Renal cortical epithelial cell (primary cell): ENCODE measurements at places on chromosomes 11 and 22.
A peak's percentile ranks its signal among the peaks of the same experiment; 100 is the strongest.

GRCh38 chr11:48044577-48044976 lies 64.2 kb downstream of the PTPRJ start:
- no peak for DNase-seq

DNA sequence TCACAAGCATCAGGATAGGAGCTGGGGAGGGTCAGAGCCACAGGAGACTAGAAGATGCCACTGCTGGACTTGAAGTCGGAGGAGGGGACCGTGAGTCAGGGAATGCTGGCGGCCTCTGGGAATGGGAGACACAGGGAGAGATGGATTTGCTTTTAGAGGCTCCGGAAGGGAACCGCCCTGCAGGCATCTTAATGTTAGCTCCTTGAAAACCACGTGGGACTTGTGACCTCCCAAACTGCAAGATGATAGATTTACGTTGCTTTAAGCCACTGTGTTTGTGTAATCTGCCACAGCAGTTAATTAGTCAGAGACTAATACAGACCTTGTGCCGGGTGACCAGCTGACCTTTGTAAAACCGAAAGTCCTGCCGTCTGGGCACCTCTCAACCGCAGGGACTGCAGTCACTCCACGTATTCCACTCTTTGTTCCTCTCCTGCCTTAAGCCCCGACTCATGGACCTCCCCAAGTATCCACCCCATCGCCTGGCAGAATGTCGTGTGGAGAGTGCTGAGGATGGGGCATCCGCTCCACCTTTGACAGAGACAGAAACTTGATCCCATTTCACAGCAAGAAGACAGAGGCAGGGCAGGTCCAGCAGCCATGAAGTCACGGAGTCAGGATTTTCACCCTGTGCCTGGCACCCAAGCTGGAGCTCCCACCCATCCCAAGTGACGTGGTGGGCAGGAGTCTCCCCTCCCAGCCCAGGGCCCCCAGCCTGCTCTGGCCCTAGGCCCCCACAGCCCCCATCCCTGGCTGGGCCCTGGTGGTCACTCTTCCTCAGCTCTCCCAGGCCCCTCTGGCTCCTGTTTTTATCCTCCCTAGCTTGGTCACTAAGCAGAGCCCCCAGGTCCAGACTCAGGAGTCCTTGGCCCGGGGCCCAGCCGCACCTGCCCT lies 19.4 kb upstream of the CTSD start:
- DNase-seq = peak; percentile 76

DNA sequence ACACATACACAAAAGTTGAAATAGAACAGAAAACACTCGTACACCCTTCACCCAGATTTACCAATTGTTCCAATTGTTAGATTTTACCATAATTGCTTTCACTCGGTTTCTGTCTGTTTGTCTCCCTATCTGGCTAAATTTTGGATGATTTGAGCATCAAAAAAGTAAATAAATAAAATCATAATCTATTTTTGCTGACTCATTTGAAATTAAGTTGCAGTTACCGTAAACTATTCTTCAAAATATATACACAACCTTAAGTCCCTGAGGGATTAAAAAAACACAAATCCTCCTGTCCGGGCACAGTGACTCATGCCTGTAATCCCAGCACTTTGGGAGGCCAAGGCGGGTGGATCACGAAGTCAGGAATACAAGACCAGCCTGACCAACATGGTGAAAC lies 81.3 kb upstream of the SYT9 start:
- DNase-seq = no peak

DNA sequence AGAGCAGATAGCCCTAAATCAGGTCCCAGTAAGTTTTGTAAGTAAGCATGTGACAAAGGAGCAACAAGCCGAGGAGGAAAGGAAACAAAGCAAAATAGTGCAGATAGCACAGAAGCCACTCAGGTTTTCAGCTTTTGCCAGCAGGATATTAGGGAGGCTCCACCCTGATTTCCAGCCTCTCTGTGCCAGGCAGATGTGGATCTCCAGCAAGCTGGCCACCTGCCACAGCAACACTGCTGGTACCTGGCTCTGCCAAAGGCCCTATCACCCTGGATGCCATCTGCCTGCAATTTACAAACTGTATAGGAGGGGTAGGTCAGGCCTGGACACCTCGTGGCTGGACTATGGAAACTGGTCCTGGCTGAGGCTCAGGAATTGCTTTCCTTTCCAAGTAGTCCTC lies 12.2 kb upstream of the NNMT start:
- DNase-seq = no peak

GRCh38 chr11:70525466-70525865 lies 127.1 kb downstream of the CTTN start:
- DNase-seq = no peak

DNA sequence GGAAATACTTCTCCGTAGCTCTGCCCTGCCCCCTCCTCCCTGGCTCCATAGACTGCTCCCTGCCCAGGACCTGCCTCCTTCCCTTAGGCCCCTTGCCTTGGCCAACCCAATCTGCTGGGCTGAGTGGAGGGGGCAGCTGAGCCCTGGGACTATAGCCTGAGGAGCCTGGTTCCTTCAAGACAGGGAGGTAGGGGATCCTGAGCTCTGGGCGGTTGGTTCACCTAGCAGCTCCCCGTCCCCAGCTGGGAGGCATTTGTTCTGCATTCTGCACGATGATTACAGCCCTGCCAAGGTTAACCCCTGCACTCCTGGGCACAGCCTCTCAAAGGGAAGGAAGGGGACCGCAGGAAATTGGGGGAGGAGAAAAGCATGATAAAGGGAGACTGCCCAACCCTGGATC lies 3.6 kb upstream of the CDC42EP1 start:
- no peak for DNase-seq

GRCh38 chr11:121321614-121322243 lies 29.2 kb downstream of the SC5D start:
- DNase-seq = peak; percentile 28

DNA sequence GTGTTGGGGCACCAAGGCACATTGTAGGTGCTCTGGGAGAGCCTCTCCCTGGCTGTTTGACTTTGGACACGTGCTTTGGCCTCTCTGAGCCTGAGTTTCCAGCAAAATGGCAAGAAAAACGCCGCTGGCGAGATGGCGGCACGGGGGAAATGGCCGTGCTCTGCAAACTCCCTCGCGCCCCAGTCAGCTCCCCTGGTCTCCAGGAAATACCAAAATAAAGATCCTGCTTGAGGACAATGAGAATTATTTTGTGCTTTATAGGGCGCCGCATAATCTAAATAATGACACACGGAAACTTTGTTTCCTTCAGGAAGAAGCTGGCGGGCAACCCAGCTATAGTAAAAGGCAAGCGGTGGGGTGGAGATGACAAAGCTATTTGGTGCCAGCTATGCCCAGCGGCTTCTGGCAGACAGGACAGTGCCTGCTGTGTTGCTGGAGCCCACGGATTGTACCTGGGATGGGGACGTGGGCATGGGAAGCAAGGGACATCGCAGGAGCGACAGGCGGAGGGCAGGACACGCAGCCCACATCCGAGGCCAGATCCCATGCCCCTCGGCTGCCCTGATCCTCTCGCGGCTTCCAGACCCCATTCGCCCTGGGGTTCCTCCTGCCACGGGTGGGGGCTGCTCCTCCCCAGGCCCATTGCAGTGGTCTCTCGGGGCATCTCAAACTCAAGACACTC lies 26.3 kb upstream of the RFPL3 start:
- no peak for DNase-seq

DNA sequence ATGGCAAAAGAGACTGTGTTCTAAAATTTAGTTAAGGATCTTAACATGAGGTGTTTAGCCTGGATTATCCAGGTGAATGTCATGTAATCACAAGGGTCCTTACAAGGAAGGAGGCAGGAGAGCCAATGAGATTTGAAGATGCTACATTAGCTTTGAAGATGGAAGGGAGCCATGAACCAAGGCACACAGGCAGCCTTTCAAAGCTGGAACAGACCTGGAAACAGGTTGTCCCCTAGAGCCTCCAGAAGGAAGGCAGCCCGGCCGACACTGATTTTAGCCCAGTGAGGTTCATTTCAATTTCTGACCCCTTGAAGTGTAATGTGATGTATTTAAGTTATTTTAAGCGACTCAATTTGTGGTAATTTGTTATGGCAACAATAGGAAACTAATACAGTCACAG lies 195.3 kb upstream of the MTMR2 start:
- no peak for DNase-seq

DNA sequence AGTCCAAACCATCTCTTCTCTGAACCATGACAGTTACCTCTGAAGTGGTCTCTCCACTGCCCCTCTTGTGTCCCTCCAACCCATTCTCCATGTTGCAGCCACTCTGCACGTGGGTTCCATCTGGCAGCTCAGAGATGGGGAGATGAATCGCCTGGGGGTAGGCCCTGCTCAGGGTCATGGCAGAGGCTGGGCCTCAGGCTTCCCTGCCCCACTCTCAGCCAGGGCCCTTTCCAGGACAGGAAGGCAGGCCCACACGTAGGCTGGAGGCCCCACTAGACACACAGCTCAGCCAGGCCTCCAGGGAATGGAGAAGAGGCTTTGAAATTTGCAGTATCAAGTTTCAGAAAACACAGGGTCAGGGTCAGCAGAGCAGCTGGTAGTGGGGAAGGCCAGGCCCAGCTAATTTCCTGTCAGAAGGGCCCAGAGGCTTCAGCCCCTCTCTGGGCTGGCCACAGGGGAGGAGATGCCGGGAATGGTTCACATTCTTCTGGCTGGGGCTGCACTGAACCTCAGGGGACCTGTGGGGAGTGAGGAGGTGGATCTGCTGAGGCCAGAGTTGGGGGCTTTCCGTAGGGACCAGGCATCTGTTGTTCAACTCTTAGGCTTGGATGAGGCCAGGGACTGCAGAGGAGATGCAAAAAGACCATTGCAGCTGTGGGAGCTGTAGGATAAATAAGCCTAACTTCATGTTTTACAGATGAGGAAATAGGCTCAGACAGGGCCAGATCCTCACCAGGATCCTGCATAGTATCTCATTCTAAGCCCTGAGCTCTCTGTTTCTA lies 101.6 kb downstream of the SWAP70 start:
- DNase-seq = peak; percentile 76

DNA sequence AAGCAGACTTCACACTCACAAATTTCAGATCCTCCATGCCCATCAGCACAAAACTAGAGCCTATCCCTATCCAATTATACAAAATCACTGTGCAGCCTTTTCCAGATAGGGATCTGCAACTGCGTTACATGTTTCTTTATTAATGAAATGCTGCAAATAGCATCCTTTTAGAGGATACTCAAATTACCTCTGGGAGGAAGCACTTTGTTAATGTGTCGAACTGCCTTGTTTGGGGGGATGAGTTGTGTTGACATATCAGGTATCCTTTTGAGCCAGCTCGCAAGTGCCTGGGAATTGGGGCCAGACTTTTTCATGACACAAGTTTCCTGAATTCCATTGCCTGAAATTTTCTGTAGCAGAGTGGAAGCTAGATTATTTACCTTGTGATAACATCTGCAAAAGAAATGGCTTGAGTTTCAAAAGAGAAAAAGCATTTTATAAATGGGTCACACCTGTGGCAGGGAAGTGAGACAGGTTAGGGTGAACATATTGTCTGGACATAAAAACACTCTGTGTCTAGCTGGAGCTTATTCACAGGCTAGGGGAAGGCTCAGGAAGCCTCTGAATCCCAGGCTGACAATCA lies 299.1 kb upstream of the MTNR1B start:
- no peak for DNase-seq

- no peak for DNase-seq
Measured at GRCh38 chr22:19987394-19988306, 29.0 kb downstream of the ARVCF start.

DNA sequence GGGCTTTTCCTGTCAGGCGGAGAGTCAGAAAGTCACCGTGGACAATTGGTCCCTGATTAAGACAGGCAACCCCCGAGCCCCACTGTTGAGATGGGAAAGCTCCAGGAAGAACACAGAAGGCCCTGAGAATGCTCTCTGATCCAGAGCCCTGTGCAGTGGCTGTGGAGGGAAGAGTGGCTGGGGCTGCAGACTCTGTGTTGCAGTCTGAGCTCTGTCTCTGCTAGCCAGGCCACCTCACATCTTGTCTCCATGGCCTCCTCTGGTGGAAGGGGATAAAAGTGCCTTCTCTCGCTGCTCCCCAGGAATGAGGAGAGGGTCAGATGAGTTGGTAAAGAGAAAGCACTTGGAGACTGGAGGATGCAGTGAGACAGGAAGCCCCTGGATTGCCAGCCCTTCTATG lies 141.2 kb downstream of the CEP164 start:
- no peak for DNase-seq

DNA sequence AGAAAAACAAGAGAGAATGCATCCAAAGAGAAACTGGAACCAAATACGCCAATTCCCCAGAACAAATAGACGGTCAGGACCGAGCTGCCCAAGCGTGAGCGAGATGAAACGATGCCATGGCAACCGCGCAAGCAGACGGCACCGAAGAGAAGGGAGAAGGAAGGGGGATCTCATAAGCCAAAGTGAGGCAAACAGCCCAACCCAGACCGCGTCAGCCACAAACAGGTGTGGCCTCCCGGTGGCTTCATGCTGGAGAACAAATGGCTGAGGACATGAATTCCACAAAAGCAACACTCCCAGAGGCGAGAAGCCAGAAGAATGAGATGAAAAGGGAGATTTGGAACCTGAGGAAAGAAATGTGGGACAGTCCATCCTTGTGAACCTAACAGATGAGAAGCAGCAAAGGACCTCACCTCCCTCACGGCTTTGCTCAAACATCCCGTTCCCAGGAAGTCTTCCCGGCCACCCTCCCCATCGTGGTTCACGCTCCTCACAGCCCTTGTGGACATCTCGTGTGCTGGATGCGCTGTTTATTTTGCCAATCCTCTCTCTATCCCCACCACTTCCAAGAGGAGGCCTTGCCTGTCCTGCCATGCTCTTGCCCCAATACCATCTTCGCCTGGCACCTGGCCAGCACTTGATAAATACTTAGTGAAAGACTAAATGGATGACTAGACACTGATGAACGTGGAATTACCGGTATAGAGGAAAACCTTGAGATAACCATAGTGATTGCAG lies 89.1 kb upstream of the RTL6 start:
- peak; percentile 68 for DNase-seq

GRCh38 chr11:102139081-102139498 lies 28.8 kb downstream of the YAP1 start:
- DNase-seq = peak; percentile 63

GRCh38 chr22:50250555-50251476 lies at the start of gene HDAC10:
Gene HDAC10 (minus strand): TSS chr22:50251265. CDS start chr22:50251032, 233 bp downstream.
- DNase-seq = peak; percentile 19

- DNase-seq = peak; percentile 66
Measured at GRCh38 chr11:59062602-59063529, 23.2 kb upstream of the GLYATL1B start.

GRCh38 chr11:45517171-45517770 lies 148.2 kb downstream of the CHST1 start:
- DNase-seq = no peak

DNA sequence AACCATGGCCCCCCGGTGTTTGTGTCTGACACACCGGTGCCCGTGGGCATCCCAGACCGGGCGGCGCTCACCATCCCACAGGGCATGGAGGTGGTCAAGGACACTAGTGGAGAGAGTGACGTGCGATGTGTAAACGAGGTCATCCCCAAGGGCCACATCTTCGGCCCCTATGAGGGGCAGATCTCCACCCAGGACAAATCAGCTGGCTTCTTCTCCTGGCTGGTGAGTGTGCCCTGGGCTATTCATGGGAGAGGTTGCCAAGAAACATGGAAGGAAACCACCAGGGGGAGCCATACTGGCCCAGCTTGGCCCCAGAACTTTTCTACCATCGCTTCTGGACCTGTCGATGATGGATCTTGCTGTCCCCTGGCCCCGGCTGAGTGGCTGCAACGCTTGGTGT lies 36.5 kb downstream of the PRDM11 start:
- peak; percentile 18 for DNase-seq

GRCh38 chr11:2293984-2294925 lies 7.5 kb downstream of the C11orf21 start:
- DNase-seq = no peak
